ENCODE measurements at places on chromosomes 2 and 18.
A peak's percentile ranks its signal among the peaks of the same experiment; 100 is the strongest.

- no peak for DNase-seq
Observed at GRCh38 chr2:18600255-18600613, 10.9 kb upstream of the NT5C1B start.

DNA sequence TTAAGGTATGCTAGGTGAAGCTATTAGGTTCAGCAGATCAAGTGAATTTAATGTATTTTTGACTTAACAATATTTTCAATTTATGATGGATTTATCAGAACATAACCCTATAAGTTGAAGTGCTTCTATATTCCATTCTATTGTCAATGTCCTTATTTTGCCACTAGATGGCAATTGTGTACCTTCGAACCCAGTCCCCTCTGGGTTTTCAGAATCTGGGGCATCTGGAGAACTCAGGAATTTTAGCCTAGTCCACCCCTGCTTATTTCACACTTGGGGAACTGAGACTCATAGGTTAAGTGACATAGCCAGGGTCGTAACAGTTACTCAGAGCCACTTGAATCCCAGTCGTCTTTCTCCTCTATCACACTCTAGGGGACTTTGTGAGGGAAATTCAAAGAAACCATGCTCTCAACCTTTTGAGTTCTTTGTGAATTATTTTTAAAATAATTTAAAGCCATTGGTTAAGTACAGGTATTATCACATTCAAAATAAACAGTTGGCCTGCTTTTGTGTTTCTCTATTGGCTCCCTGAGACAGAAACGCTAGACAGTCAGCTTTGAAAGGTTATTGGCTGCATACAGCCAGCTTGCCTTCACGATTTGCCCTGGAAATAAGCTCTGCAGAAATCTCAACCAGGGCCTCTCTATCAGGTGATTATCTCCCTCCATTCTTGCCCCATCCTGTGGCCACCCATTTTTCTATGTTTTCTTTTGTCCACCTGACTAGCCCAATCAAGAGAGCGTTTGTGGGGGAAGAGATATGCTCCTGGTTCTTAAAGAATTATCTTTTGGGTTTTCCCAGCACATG lies 145.0 kb downstream of the TTC27 start:
- peak; percentile 50 for DNase-seq

GRCh38 chr18:61984349-61984748 lies 91.5 kb upstream of the RNF152 start:
- no peak for DNase-seq

GRCh38 chr2:215930505-215931253 lies 82.7 kb downstream of the MREG start:
- no peak for DNase-seq

GRCh38 chr2:64363848-64364247 lies 90.1 kb upstream of the LGALSL start:
- DNase-seq, result no peak

- no peak for DNase-seq
Observed at GRCh38 chr2:168456521-168457189, 583 bp downstream of the CERS6 start.

- DNase-seq, result no peak
Observed at GRCh38 chr2:38900726-38901125, 11.1 kb downstream of the ARHGEF33 start.

DNA sequence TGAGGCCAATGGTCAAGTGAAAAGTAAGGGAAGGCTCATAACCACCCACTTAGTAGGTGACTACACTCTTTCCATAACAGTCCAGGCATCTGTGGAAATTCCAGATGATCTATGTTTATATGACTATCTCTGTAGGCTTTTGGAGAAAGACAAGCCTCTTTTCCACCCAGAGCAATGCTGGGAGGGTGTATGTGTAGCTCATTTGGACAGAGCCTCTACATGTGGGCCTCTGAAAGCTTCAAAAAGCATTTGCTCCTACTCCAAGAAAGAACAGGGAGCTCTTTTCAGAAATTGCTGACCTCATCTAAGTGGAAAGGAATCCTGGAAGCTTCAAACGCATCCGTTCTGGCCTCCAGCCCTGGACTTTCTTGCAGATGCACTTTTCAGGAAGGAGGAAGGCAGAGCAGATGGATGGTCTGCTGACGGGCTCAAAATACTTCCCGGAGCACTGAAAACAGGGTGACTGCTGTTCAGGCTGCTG lies 308.7 kb downstream of the LRATD1 start:
- no peak for DNase-seq

GRCh38 chr2:39146630-39147029 lies 25.8 kb upstream of the SOS1 start:
- no peak for DNase-seq

DNA sequence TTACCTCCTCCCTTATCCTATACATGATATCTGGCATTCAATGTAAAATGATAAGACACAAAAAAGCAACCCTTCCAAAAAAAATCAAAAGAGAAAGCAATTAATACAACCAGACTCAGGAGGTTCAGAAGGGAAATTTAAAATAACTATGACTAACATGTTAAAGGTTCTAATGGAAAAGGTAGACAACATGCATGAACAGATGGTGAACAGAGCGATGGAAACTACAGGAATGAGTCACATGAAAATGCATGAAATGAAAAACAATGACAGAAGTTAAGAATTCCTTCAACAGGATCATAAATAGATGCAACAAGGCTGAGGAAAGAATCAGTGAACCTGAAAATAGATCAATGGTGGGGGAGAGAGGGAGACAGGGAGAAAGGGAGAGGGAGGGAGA lies 26.1 kb upstream of the ERCC3 start:
- no peak for DNase-seq

GRCh38 chr2:170226216-170226615 lies 48.3 kb downstream of the MYO3B start:
- DNase-seq, result no peak

GRCh38 chr2:229775614-229776313 lies 61.4 kb upstream of the DNER start:
- DNase-seq, result no peak

GRCh38 chr18:32317651-32318050 lies 127.8 kb downstream of the MEP1B start:
- DNase-seq, result no peak

GRCh38 chr2:206256706-206257205 lies 17.7 kb upstream of the ZDBF2 start:
- DNase-seq, result no peak

DNA sequence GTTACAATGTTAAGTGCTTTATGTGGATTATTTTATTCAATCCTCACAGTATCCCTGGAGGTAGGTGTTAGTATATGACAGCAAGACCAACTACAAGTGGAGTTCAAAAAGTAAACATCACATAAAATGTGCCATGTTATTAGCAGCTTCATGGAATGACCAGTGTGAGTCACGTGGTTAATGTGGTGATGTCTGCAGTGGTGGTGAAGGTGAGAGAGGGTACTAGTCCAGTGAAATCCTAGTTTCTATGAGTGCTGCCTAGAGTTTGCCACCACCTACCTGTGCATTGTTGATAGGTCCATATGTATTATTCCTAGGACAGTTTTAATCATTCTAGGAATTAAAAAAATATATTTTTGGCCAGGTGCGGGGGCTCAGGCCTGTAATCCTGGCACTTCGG lies 865.2 kb upstream of the DDX18 start:
- DNase-seq, result no peak

- DNase-seq, result no peak
Observed at GRCh38 chr18:79227621-79228020, 158.4 kb downstream of the ATP9B start.

DNA sequence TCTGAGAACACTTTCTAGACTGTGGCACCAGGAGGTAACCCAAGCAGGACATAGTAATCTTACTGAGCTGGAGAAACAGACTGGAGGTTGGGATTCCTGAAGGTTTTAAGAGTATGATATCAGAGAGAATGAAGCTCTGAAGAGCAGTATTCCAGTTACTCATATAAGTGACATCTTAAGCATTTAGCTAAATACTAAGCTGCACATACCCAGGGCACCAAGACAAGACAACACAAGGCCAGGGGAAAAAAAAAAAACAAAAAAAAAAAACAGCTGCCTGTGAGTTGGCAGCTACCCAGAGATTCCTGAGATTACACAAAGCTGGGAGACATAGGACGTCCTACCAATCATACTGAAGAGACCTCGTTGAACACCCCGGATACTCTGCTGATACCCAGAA lies 175.8 kb downstream of the SRBD1 start:
- DNase-seq, result no peak

- no peak for DNase-seq
Observed at GRCh38 chr2:75896779-75897366, 186.2 kb upstream of the GCFC2 start.

DNA sequence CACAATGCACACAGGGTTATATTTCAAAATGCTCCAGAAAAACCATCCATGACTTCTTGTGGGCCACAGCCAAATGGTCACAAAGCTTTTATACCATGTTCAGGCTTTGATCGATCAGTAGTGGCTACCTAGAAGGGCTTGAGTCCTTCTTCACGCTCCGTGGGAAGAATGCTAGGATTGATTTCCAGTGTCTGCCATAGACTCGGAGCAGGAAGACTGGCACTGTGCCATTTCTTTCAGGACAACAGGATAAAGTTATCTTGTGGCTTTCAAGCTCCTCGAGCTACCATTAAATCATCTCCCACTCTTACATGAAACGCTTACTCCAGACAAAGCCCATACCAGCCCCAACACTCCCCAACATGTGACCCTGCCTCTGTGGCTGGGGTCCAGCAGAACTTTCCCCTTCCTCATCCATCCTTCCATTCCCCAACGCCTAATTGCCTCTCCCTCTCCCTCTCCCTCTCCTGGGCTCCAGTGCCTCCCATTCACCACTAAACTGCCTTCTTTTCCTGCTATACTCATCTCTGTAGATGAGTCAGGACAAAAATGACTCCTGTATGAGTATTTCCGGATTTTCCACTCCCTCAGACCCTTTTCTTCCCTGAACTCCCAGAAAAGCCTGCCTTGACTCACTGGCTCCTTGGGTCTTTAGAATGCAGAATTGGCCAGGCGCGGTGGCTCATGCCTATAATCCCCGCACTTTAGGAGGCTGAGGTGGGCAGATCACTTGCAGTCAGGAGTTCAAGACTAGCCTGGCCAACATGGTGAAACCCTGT lies 40.9 kb downstream of the ADD2 start:
- DNase-seq, result no peak

DNA sequence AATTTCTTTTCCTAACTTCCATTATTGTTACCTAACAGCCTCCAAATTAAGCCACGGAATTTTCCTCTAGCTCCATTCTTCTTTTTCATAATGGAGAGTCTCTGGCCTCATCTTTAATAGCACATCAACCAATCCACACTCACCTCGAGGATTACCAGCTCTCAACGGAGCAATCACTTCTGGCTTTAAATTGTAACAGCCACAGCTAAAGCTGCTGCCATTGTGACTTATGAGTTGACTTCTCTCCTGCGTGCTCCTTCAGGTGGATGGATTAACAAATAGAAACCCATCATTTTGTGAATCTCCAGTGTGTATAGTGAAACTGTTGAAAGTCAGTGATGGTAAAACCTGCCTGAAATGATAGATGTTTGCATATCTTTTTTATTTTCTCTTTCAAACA lies 24.9 kb upstream of the SLC5A7 start:
- DNase-seq, result no peak

DNA sequence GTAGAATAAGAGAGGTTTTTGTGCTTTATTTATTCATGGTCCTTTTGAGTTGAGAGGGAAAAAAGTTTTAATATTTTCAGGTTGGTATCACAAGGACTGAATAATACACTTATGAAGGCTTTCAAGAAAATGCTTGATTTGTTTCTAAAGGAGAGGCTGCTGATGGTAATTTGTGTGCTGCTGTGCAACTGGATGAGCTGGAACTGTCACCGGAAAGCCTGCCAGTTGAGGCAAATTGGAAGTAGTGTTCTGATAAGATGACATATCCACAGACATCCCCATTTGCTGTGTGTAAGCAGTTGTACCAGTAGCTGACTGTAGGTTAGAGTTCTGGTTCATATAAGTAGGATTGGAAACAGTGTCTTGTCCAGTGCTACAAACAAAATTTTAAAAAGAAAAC lies 21.6 kb upstream of the CACNB4 start:
- DNase-seq, result no peak

All from NCI-H187 treated with DMSO at 0.1 percent for 48 hours (cell line).